ENCODE measurements at places on chromosomes 3 and 15.

DNA sequence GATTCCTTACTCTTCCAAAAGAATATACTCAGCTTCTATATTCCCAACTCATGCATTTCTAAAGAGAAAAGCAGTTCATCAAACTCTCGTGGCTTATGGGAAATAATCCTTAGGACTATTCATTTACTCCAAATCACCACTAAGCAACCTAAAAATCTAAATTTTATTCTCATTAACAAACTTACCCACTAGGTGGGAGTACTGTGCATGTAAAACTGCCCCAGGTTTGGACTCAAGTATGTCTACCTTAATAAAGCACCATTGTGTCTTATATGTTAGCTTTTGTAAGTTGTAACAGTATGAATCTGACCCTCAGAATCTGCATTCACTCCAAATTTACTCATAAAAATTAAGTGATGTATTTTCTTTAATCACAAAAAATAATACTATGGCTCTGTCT lies 25.3 kb downstream of the RAD18 start:
- no peak for DNase-seq

DNA sequence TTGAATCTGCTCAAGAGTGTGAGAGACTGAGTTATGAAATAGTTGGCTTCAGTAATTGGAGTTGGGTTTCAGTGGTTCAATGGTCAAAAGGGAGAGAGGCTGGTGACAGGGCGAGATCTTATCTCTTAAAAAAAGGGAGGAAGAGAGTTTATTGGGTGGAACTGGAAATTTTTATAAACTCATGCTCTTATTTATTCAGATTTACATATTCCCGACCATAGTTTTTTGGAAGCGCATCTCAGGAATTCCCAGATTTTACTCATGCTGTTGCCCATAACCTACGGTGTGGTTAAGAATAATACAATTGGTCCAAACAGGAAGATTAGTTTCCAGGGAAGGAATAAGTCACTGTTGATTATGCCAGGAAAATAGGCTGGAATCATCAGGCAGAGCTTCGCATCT lies 41.4 kb downstream of the CD200 start:
- DNase-seq, result no peak

- no peak for DNase-seq
These were observed 401.9 kb upstream of the IL12A start for GRCh38 chr3:159586571-159587202.

DNA sequence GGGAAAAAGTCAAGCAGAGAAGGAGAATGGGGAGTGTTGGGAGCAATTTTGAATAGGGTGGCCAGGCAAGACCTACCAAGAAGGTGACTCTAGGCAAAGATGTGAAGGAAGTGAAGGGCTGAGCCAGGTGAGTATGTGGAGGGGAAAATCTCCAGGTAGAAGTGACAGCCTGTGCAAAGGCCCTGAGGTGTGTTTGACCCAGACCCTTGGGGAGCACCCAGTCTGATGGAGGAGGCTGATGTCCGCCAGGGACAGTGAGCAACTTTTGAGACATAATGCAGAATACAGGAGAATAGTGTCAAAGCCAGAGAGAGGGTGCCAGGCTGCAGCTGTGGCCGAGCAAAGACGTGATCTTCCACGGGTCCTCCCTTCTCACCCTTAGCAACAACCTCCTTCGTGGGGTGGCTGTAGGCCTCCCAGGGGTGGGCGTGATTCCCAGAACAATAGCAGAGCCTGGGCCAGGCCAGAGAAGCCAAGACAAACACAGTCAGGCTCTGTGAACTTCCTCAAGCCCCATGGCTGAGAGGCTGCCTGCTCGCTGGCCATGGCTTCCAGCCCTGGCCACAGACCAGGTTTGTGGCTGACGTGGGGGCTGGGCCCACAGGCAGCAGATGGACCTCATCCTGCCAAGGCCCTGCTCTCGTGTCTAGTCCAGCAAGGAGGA lies 58.1 kb downstream of the SLC6A6 start:
- no peak for DNase-seq

DNA sequence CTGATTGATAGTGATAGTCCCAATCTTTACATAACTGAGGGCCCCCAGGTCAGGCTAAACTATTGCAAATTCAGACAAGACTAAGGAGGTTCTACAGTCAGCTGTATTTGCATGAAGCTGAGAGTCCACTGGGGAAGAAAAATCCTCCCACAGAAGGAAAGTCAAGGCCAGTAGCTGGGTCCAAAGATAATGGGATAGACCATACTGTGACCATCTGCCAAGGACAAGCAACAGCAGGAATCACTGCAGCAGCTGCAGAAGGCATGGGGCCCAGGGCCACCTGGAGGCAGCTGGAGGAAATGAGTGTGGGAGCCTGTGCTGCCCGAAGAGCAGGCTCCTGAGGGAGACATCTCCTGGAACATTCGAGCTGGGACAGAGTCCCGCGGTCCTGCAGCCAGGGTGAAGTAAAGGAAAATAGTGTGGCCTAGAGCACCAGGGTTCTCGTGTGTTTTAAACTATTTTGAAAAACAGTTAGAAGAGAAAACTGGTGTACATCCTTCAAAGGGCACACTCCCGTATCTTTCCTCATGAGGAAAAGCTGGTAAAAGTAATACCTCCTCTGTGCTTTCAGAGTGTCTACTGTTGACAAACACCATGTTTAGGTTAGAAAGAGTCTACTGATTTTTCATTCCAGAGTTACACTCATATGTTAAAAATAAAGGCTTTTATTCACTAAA lies 13.2 kb upstream of the TMEM212 start:
- no peak for DNase-seq

- DNase-seq, result no peak
These were observed 85.9 kb upstream of the NSMCE3 start for GRCh38 chr15:29355477-29355876.

Measured in esophagus squamous epithelium (tissue), 5 donors.